ENCODE measurements at places on chromosomes 6 and 20.

- no peak for DNase-seq
Observed at GRCh38 chr20:64119301-64119680, 11.9 kb upstream of the NPBWR2 start.

DNA sequence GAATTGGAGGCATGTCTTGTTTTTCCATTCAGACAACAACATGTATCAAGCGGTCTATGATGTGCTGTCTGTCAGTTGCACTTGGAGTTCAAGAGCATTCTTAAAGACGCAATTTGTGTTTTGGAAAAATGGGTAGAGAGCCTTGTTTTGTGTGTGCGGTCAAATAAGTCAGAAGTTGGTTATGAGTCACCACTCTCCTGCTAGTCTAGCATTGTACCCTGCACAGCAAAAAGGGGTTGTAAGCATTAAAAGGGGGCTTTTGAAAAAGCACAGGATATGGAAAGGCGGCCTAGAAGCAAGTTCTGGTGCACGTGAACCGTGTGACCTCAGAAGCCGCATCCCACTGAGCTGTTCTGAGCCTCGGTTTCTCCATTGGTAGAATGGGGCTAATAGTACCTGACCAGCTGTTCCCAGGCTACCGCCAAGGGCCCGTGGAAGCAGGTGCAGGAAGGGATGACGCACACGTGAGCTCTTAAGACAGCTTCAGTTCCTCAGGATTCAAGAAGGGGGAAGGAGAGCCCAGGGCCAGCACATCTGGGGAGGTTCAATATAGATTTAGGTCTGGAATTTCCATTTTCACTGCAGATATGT is 61.6 kb upstream of the SNX9 start:
- DNase-seq: no peak

GRCh38 chr6:16756660-16757255 is 4.5 kb downstream of the ATXN1 start:
- no peak for DNase-seq

- DNase-seq: no peak
Observed at GRCh38 chr6:136613477-136613876, 63.3 kb upstream of the MAP7 start.

- DNase-seq: no peak
Observed at GRCh38 chr20:15676815-15677214, 896.4 kb downstream of the KIF16B start.

DNA sequence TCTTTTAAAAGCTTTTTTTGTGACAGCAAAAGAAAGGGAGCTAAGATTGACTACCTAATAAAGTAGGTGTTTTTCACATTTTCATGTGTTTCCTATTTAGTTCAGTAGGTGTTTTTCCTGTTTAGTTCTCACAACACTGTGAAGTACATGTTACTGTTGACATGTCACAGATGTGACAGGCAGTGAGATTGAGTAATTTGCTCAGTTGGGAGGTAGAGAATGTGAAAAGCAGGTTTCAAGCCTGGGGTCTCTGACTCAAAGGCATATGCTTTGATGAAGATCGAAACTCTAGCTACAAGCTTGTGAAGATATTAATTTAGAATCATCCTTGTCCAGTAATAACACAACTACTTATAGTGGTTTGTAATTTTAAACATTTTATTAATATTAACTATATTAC is 43.1 kb downstream of the SLX4IP start:
- DNase-seq: no peak

GRCh38 chr6:114092943-114093342 is 122.0 kb upstream of the HDAC2 start:
- DNase-seq: no peak

DNA sequence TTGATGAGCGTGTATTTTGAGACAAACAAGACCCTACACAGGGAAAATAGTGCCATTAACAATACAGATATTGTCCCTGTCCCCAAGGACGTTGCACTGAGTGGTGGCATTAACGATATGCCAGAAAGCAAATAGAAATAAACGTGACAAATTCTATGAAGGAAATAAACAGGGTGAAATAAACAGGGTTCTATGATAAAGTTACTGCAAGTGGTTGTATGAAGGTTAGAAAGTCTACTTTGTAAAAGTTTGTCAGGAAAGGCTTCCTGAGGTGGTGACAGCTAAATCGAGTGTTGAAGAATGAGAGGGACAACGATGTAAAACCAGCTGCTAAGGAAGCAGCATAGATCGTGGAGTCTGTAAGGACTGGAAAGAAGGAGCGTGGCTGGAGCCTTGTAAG is 380.2 kb downstream of the LAMA2 start:
- DNase-seq: no peak

DNA sequence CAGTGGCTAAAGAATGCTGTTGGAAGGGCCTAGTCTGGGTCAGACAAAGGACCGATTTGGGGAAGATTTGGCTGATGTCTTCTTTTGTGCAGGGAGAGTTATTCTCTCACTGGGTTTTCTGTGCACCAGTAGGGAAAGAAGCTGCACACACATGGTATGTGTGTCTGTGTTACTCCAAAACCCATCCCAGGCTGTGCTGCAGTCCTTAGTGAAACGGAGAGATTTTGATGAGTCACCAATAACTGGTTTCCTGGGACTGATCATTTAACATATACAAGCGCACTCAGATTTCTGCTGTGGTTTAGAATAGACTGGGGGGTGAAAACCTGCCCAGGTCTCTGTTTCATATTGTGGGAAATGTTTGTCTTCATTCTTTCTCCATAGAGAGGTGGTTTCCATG is 1049.8 kb downstream of the KIF16B start:
- DNase-seq: no peak

GRCh38 chr20:19849341-19850197 is 91.5 kb downstream of the RIN2 start:
- DNase-seq: no peak

- DNase-seq: no peak
Observed at GRCh38 chr6:41917528-41917927, 3.4 kb downstream of the MED20 start.

DNA sequence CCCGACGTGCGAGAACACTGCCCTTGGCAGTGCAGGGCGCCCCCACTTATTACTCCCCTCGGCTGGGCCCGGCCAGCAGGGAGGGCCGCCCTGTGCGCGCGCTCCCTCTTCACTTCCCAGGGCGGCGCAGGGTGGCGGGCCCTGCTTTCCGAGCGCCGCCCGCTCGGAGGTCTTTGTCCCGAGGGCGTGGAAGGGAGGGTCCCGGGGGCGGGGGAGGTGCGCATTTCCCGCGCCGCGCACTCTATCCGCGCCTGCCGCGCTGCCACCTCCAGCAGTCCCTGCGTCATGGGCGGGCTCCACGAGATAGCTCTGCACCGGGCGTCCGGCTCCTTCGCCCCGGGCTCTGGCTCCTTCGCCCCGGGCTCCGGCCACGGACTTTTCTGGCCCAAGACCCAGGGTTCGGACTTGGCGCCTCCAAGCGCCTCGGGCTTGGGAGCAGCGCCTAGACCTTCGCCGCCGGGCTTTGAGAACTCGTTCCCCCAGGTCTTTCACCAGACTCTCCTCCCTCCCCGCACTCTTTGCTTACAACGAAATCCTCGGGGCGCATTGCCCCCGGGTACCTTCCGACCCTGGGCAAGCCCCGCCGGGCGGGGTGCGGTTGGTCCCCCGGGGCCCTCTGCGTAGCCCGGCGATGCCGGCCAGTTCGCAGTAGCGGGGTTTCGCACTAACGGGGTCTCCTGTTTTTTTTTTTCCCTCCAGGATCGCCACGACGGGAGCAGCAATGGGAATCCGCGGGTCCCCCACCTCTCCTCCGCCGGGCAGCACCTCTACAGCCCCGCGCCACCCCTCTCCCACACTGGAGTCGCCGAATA is 1.6 kb downstream of the TFAP2C start:
- DNase-seq: no peak

GRCh38 chr6:52024451-52025068 is 62.9 kb downstream of the PKHD1 start:
- DNase-seq: no peak

DNA sequence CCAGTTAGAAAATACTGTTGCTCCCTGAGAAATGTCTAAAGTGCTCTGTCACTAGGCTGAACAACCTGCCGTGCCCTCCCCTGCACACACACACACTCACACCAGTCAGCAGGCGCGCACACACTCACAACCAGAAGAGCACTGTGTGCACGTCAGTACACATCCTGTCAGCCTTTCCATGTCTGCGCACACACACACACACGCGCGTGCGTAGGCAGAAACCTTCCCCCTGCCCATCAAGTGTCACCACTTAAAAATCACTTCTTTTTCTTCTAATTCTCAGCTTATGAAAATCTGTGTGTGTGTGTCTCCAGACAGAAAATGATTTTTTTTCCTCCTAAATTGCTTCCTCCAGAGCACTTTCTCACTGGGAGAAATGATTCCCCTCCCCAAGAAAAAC is 100.3 kb downstream of the EDN3 start:
- no peak for DNase-seq

DNA sequence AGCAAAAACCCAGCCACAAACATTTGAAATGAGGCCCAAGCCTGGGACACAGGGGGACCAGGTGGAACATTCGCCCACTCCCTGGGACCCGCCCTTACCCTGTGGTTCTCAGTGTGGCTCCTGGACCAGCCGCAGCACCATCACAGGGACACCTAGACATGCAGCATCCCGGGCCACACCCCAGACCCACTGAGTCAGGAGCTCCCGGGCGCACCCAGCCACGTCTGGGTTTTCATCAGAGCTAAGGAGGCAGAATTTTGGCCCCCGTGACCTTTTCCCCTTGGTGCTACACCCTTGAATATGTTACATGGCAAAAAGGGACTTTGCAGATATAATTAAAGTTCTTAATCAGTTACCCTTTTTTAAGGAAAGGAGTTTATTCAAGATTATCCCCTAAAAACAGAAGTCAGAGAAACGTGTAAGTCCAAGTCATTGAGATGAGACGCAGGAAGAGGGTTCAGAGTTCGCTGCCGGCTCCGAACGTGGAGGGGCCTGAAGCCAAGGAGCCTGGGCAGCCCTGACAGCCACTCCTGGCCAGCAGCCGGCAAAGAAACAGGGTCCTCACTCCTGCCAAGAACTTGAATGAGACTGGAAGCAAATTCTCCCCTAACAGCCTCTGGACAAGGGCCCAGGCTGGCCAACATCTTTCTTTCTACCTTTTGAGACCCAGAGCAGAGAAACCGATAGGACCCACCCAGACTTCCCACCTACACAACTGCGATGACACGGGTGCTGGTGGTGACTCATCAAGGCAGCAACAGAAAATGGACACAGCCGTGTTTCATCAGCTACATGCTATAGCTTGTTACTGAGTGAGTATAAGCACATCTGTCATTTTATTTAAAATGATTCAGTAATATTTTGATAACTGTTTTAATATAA is 25.3 kb downstream of the BFSP1 start:
- DNase-seq: no peak

DNA sequence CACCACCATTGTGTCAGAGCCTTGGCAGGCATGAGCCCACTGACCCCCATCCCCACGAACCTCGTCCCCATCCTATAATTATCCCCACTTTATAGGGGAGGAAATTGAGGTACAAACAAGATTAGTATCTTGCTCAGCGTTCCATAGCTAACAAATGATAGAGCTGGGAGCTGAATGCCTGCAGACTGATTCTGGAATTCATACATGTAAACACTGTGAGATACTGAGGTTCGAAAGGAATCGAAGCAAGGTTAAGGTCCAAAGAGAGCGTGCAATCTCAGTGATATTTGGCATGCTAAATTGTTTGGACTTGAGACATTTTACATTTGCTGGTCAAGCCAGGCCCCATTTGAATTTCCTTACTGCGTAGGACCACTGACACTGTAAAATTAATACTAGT is 746.6 kb downstream of the COL12A1 start:
- DNase-seq: no peak

- no peak for DNase-seq
Observed at GRCh38 chr6:126826166-126826714, 292.2 kb upstream of the RSPO3 start.

DNA sequence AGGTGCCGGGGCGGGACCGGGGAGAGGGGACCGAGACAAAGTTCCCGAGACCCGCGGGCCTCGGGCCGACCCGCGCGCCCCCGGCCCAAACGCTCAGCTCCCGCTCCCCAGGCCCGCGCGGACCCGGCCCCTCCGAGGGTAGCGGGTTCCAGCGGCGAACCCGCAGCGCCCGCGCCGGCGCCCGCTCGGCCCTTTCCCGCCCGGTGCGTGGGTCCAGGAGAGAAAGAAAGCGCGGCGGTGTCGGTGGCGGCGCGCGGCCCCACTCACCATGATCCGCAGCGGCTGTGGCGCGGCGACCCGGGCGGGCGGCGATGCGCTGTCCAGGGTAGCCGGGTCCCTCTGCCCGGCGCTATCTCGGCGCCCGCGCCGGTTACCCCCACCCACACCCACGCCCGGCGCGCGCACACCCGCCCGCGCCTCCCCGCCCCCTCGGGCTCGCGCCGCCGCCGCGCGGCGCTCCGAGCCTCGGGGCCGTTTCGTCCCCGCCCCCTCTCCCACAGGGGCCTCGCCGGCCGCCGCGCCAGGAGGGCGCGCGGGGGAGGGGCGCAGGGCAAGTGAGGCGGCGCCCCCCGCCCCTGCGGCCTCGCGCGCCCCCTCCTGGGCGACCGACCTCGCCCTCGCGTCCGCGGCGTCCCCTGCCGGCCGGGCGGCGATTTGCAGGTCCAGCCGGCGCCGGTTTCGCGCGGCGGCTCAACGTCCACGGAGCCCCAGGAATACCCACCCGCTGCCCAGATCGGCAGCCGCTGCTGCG is at the start of gene ELOVL2:
Gene ELOVL2, minus strand, starts transcription at position 345 of the 751 bp plus-strand sequence. Its CDS starts 75 bp downstream, at position 270.
- no peak for DNase-seq

GRCh38 chr20:37729452-37729851 is 35.6 kb downstream of the CTNNBL1 start:
- DNase-seq: peak; percentile 25

- peak; percentile 36 for DNase-seq
Observed at GRCh38 chr6:144931172-144932035, 646.3 kb downstream of the UTRN start.

DNA sequence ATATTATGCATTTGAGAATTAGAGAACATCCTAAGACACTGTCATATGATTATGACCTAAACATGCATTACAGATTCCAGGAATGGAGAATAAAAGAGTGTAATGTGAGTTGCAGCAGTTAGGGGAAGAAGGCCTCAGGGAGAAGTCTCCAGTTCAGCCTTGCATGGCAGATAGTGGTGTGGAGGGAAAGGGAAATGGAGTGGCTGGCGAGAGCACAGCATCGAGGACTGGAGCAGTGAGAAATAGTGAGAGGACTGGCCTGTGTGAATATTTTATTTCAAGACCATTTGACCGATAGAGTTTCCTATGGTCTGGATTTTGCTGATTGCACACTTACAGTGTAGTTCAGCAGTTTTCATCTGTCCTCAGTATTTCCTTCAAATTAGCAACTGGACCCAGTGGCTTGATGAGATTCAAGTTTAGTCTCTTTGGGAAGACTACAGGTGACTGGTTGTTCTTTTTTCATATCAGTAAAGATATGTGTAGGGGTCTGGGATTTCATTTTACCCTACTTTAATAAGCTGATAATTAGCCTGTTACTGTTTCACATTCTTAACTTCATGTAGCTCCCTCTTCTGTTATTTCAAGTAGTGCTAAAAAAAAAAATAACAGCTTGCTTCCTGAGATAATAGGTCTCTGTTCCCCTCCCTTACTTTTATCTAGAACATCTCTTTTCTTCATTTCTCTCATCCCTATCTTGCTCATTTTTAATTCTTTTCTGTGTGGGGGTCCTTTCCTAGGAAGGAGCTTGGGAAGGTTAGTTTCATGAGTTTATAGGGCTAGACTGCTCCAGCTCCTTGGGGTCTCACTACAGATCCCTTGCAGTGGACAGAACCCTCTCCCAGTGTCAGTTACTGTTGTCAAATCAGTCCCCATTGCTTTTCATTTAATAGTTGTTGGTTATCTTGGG is 27.9 kb downstream of the BLTP3A start:
- DNase-seq: no peak
